Renal cortical epithelial cell (primary cell): ENCODE measurements at places on chromosomes 3 and 15. TPM values are rescaled to one million over a fixed set of nuclear protein-coding genes. Genes with fewer than 3 reads are reported as not detected.
A peak's percentile ranks its signal among the peaks of the same experiment; 100 is the strongest.

Gene CD200R1
- total RNA-seq, result 0.17 TPM in 1 of 2 replicates, not detected in the other

Gene HYAL1
- total RNA-seq, result 7.3 and 22.8 TPM in 2 replicates

Gene MESP2
- not detected in 2 replicates for total RNA-seq

Gene DCBLD2
- 391 and 1,095 TPM in 2 replicates for total RNA-seq

Gene BBX
- total RNA-seq, result 65.8 and 141 TPM in 2 replicates

Gene EXD1
- total RNA-seq, result not detected in 2 replicates

Gene HIGD1A
- total RNA-seq, result 367 and 566 TPM in 2 replicates

Gene GLCE
- total RNA-seq, result 15.9 and 23.8 TPM in 2 replicates

Gene ALDH1A3
- total RNA-seq, result 60.3 and 980 TPM in 2 replicates

Gene ARGFX
- not detected in 2 replicates for total RNA-seq

DNA sequence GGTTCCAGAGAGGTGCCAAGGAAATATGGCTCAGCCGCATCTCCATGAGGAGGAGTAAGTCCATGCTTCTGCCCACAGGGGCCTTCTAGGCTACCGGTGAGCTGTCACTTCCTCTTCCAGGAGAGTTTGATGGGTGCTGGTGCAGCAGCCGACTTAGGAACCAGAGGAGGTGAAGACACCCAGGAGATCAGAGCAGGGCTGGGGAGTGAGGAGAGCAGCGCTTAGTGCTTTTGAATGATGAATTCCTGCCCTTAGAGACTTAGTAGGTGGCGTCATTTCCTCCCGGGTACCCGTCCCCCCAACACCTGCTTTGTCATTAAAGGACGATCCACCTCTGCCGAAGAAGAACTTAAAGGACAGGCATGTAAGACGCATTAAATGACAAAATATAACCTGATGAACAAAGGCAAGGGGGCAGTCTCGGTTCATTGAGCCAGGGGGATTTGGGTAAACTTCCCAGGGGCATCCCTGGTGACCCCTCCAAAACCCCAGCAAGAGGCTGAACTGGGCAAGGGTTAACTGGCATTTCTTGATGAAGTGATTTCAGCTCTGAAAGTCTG, 67.6 kb downstream of the HES1 start:
- DNase-seq, result no peak

GRCh38 chr15:63677778-63678177, 80.6 kb downstream of the FBXL22 start:
- DNase-seq, result no peak

DNA sequence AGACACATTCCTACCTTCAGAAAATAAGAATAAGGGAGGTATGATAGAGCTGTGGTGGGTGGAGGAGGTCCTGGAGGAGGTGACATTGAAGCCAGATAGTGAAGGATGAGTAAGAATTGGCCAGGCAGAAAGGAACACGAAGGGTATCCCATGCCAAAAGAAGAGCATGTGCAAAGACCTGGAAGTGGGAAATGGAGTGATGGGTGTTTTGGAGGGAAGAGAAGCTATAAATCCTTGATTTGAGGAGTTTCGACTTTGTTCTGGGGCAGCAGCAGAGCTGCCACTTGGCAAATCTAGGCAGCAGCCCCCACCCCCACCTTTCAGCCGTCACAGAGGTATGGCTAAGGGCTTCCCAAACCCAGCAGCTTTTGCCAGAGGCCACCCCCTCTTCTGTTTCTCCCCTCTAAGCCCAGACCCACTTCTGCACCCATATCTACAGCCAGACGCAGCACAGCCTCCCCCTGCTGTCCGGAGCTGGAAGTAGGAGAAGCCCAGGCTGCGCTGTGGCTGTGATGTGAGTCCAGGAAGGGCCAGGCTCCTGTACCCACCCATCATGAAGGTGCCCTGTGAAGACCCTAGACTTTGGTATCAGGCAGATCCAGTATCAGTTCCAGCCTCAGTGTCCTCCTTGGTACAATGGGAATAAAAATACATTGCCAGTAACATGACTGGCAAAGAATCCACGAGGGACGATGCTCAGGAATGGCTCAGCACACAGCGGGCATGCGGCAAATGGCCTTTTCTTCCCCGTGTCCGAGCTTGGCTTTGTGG, 188.7 kb upstream of the LINGO1 start:
- peak; percentile 26 for DNase-seq

GRCh38 chr15:55289011-55289745, 435 bp downstream of the RAB27A start:
- peak; percentile 44 for DNase-seq

DNA sequence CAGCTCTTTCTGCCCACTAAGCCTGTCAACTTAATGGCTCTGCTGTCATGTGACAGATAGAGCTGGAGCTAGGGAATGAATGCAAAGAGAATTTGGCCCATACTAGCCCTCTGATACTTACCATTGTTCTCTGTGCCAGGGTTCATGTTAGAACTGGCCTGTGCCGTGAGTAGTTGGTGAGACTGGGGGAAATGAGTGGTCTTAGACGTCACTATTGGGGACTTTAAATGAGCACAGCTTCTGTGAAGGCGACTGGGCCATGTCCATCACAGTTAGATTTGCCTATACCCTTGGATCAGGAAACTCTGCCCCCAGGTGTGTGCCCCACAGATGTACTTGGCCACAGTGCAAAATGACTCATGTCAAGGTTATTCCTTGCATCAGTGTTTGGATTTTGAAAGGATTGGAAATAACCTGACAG, 124.9 kb downstream of the PTPRG start:
- DNase-seq, result peak; percentile 70

- no peak for DNase-seq
Observed at GRCh38 chr3:72134989-72135451, 350.1 kb upstream of the PROK2 start.

GRCh38 chr3:102223132-102223531, 211.7 kb upstream of the ZPLD1 start:
- DNase-seq, result no peak

- no peak for DNase-seq
Observed at GRCh38 chr3:53807117-53807810, 39.0 kb downstream of the CHDH start.

GRCh38 chr3:15273227-15273626, 59.2 kb downstream of the SH3BP5 start:
- DNase-seq, result no peak

- peak; percentile 33 for DNase-seq
Observed at GRCh38 chr3:141895731-141896130, 19.3 kb downstream of the ATP1B3 start.

- no peak for DNase-seq
Observed at GRCh38 chr3:131142580-131142979, 115.9 kb downstream of the NEK11 start.

- no peak for DNase-seq
Observed at GRCh38 chr3:141403576-141403975, 35.3 kb downstream of the ZBTB38 start.

DNA sequence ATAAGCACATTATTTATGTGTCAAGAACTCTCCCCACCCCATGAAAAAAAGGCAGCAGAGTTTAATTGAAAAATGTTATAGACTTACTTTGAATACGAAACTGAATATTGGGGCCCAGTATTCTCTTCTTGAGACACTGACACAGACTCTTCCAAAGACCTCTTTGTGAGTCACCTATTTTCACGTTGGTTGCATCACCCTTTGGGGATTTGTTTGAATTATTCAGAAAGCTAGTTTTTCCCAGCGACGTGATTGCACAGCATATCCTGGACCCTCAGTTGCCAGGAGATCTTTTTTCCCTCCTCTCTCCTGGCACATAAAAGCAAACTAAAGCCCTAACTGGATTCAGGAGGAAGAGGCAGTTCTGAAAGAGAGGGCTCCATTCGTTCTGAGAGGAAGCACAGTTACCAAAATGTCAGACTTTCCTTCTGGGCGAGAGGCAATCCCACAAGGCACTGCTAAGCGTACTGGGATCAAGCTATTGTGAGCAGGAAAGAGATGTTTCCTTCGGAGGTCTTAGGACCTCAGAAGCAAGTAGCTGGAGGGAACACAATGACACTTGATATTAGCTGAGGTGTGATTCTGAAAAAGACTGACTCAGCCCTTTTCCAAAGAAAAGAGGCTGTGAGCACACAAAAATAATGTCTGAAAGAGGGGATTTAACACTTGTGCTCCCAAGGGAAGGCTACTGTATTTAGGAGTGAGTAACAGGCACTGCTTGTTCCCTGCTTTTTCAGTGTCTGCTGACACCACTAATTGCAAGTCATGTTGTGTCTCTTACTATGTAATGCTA, 65.8 kb upstream of the CADPS start:
- no peak for DNase-seq

DNA sequence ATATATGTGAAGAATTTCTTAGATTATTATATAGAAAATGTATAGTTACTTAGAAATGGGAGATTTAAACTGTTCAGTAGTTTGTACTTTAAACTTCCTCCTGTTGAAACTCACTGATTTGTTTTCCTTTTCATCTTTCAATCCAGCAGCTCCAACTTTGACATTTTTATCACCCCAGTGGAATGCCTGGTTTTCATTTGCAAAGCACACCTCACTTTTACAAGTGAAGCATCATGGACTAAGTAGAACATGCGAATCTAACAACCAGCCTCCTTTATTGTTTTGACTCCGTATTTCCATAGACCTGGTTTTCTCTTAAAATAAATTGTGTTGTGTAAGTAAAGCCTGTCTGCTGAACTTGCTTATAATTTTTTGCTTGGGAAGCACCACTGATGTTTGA, 97.8 kb upstream of the ROBO2 start:
- no peak for DNase-seq

DNA sequence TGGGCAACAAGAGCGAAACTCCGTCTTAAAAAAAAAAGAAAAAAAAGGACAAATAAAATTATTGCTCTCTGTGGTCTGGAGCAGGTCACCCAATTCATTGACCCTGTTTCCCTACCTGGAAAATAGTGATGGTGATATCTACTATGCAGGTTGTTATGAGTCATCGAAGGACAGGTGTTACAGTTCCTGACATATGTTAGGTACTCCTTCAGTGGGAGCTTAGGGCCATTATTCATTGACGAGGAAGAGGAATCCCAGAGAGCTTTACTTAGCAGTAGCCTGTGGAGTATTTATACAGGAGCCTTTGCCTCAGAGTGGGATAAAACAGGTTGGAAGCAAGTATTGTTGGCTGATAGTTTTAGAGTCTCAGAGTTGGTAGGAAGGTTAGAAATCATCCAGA, 74.5 kb downstream of the SLC7A14 start:
- DNase-seq, result no peak

- no peak for DNase-seq
Observed at GRCh38 chr3:79255292-79255691, 512.5 kb downstream of the ROBO1 start.

DNA sequence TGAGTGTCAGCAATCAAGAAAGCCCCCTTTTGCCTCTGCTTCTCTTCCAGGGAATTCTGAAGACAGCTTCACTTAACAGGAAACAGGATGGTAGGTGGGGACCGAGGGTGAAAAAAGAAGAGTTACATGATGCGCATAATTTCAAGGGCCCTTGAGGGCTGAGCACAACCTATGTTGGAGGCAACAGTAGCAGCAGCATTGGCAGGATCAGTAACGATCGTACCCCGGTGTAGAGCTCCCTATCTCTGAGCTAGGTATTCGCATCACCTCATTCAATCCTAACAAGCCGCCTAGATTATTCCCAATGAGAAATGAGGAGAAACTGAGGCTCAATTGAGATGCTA, 432 bp upstream of the RAD54L2 start:
- DNase-seq, result no peak

DNA sequence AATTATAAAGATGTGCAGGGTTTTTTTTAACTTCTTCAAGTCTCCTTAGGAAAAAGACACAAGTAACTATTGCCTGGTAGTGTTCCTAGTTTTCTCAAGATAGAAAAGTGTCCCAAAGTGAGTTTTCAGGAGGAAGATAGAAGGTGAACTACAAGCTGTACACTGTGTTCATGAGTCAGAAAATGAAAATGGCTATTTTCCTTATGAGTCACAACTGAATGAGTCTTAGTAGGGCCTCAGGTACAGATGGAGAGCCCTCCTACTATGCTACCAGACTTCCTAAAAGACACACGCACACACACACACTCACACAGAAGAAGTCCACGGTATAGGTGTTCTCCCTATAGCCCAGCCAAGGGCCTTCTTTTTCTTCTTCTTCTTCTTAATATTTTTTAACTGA, 3.1 kb downstream of the MYO1E start:
- DNase-seq, result peak; percentile 55

GRCh38 chr3:115361806-115362205, 214.7 kb upstream of the ZBTB20 start:
- DNase-seq, result no peak

DNA sequence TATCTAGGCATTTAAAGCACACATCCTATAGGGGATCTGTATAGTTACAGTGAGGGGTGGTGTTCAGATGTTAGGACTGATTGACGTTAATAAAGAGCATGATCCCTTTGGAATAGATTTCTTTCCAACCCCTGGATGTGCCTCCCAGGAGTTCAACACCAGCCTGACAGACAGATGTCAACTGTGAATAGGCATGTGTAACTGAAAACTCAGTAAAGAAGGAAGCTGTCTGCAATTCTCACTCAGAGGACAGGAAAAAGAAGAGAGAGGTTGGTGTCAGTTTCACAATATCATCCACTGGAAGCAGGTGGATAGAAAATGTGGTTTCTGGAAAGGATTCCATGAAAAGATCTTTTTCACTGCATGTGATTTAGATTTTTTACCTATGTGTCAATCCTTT, 396.3 kb downstream of the NSUN3 start:
- DNase-seq, result no peak

DNA sequence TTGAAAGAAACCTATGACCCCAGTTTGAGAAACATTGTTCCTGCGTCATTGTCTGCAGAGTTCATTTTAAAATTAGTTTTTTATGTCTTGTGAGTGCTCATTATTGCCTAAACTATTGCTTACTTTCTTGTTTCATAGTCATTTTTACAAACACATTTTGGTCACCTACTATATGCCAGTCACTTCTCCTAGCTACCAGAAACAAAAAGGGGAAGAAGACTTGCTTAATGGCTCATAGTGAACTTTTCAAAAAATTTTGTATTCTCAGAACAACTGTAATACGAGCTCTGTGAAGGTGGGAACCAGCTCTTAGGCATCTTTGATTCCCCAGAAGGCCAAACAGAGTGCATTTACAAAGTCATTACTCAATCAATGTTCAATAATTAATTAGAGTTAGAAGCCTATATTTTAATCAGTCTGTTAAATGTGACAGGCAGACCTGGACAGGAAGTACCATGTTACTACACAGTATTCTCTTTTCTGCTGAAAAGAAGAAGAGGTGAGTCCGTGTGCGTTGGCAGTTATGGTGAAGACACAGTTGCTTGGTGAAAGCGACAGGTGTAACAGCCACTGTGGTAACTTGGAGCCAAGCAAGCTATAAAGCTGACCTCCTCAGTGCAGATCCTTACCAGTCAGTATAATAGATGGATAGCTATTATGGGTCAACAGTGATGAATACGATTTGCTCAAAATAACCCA, 46.6 kb downstream of the DPPA2 start:
- no peak for DNase-seq

DNA sequence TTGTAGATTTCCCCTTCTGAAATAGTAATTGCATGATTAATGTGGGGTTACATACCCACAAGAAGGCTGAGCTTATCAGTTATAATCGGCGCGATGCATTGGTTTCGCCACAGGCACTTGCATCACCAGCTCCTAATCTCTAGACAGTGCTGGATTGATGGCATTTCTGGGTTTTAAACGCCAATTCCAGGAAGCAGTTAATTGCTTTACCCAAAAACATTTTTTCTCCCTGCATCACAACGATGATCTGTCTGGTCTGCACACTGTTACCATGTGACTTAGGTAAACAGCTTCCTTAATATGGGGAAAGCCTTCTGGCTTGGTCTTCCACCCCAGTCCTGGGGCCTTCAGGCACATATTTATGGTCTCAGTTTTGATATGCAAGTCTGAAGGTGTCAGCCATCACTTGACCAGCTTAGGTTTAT, 70.0 kb upstream of the HEG1 start:
- DNase-seq, result no peak
